DND-41 (cell line): ENCODE measurements at places on chromosomes 11 and 22.

DNA sequence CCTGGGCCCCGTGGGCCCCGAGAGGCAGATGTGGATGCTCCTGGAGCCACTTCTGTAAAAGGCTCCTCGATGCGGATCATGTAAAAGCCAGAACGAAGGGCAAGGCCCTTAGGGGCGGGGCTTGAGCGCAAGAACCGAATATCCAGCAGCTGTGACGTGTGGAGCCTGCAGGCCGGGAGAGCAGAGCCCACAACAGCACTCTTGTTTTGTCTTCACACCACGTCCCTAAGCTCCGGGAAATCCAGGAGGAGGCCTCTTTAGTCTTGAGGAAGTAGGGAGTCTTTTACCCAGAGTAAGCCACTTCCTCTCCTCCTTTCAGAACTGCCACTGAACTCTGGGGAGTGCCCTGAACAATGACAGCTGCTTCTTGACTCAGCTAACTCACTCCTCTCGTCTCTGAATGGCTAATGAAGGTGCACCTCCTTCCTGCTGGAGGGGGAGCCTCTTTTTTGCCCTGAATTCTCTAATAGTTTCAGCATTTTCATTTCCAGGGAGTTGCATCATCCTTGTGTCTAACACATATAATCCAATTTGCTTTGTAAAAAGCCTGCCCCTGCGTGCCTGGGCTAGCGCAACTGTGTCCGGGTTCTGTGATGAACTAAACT, 12.5 kb downstream of the L3MBTL2 start:
- H3K4me1 ChIP-seq = peaks cover 31% of the 10 kb centered on the region
- H3K27me3 ChIP-seq = no peaks in the 10 kb centered on the region
- H3K36me3 ChIP-seq = peaks cover 65% of the 10 kb centered on the region
- peak overlapping the region; percentile 84 for H3K27ac ChIP-seq
- peak overlapping the region; percentile 50 for H3K4me3 ChIP-seq

- no peaks in the 10 kb centered on the region for H3K27me3 ChIP-seq
- no peaks in the 10 kb centered on the region for H3K36me3 ChIP-seq
- peak overlapping the region; percentile 97 for H3K27ac ChIP-seq
- peaks cover 34% of the 10 kb centered on the region for H3K4me1 ChIP-seq
- DNase-seq = peak; percentile 90
- H3K4me3 ChIP-seq = peak overlapping the region; percentile 15; the same call in 1 of the 2 replicates
These were observed 12.9 kb upstream of the CRY2 start for GRCh38 chr11:45834298-45834756.

GRCh38 chr11:8681837-8682302, 595 bp downstream of the TRIM66 start:
- peaks cover 42% of the 10 kb centered on the region for H3K4me1 ChIP-seq
- H3K4me3 ChIP-seq = peak overlapping the region; percentile 80
- H3K27me3 ChIP-seq = no peaks in the 10 kb centered on the region
- H3K36me3 ChIP-seq = peaks cover 62% of the 10 kb centered on the region
- peak overlapping the region; percentile 98 for H3K27ac ChIP-seq

GRCh38 chr11:17347676-17348075, 3.9 kb upstream of the NCR3LG1 start:
- no peak overlapping the region for H3K4me3 ChIP-seq
- H3K27me3 ChIP-seq = peaks cover 10% of the 10 kb centered on the region
- H3K36me3 ChIP-seq = peaks cover 56% of the 10 kb centered on the region
- H3K27ac ChIP-seq = no peak overlapping the region

DNA sequence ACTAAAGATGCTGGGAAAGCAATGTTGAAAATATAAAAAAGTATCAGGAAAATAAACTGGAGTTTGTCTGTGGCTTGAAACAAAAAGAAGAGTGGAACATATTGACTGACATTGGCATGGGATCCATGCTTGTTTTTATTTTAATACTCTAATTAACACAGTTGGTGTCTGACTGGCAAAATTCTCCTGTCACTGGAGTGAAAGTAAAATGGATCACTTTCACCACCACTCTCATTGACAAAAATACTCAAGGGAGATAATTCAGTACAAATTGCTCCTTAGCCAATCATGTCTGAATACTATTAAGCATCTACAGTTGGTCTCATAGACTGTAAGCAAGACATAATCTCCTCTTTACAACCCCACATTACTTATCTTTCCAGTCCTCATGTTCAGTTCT, 101.8 kb downstream of the DCDC1 start:
- no peaks in the 10 kb centered on the region for H3K27me3 ChIP-seq
- H3K4me1 ChIP-seq = no peaks in the 10 kb centered on the region
- H3K4me3 ChIP-seq = no peak overlapping the region

DNA sequence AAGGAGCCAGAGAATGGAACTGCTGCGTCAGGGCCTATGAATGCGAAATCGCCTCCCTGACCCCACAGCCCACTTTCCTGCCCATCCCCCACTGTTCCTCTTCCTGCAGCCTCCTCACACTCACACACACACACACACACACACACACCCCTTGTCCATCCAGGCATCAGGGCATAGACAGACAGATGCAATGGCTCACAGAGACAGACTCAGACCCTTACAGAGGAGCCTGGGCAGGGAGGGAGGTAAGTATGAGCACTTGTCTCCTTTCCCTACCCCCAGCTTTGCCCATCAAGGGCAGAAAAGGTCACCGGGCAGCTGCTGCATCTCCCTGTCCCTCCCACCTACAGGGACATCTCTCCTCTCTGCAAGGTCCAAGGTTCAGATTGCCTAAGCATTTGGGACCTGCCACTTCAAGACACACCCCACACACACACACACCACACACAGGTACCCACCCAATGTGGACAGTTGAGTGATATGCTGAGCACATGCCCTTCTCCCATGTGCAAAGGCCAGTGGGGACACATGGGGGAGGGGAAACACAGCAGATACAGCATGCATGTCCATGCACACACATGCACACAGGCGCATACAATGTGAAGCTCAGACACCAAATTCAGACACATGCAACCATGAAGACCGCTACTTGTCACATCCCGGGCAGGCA, 2.0 kb upstream of the NRXN2 start:
- H3K27ac ChIP-seq = no peak overlapping the region
- H3K27me3 ChIP-seq = peaks cover 5% of the 10 kb centered on the region
- DNase-seq = no peak
- 0 out of 2 replicates have a peak, but pooled peaks cover under 1% of the 10 kb centered on the region for H3K36me3 ChIP-seq

DNA sequence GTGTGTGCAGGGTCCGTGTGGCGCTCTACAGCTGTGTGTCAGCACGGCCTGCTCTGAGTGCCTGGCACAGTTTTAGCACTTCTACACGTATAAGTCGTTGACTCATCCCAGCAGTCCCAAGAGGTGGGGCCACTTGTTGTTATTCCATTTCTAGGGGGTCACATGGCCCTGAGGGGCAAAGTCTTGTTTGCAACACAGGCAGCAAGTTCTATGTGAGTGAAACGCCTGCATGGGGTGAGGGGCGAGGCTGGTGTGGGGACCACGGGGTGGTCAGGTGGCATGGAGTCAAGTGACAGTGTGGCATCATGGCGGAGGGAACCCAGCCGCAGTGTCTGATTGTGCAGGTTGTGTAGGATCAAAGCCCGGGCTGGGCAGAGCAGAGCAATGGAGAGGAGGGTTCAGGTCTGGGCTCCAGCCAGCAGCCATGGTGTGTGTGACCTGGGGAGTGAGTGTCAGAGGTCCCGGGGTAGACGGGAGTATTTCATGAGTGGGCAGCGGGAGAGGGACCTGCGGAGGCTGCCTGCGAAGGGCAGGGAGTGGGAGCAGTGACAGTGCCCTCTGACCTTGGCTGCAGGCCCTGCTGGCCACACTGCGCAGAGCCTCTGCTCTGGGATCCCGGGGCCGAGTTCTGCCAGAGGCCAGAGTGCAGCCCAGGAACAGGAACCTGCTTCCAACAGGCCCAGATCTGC, 27.9 kb downstream of the SHANK3 start:
- no peak overlapping the region for H3K4me3 ChIP-seq
- H3K27ac ChIP-seq = no peak overlapping the region
- H3K27me3 ChIP-seq = no peaks in the 10 kb centered on the region
- no peak for DNase-seq
- H3K36me3 ChIP-seq = no peaks in the 10 kb centered on the region
- H3K4me1 ChIP-seq = peaks cover 10% of the 10 kb centered on the region

DNA sequence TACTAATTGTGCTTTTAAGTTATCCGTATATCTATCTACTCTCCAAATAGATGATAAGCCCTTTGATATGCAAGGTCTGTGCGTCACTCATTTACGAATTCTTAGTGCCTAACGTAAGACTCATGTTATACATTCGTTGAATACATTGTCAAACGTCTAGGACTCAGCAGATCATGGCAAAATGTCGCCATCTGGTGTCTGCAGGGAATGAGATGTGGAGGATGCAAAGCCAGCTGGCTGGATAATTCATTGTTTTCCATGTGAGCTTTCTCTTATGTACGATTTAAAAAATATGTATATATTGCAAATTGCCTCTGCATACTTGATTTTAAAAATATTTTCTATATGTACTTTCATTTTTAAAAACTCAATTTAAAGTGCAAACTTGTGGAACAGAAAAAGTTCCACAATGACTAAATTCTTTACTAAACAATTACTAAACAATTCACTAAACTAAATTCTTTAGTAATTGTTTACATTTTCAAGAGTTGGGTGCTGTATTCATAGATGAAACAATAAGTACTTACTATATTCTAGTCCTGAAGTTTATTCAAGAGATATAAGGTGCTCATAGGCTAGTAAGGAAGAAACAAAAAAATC, 33.8 kb downstream of the ZNF202 start:
- DNase-seq = peak; percentile 61
- H3K27me3 ChIP-seq = peaks cover 7% of the 10 kb centered on the region

GRCh38 chr11:8683115-8683807, 669 bp downstream of the RPL27A start:
- H3K4me1 ChIP-seq = peaks cover 56% of the 10 kb centered on the region
- DNase-seq = no peak
- H3K36me3 ChIP-seq = peaks cover 59% of the 10 kb centered on the region
- peak overlapping the region; percentile 98 for H3K27ac ChIP-seq
- H3K4me3 ChIP-seq = peak overlapping the region; percentile 82
- H3K27me3 ChIP-seq = no peaks in the 10 kb centered on the region

DNA sequence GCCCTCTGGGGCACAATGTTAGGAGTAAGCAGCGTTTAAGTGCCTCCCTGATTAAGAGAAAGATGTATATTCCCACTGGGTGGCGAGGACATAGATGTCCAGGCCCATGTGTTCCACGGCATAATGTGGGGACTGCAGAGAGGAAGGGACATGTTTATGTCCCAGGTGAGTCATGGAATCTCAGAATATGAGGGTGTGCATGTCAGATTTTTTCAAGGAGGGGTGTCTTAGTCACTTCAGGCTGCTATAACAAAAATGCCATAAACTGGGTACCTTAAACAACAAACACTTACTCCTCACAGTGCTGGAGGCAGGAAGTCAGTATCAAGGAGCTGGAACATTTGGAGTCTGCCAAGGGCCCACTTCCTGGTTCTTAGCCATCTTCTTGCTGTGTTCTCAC, 55.1 kb downstream of the BCR start:
- no peaks in the 10 kb centered on the region for H3K36me3 ChIP-seq
- H3K4me3 ChIP-seq = no peak overlapping the region
- H3K27me3 ChIP-seq = no peaks in the 10 kb centered on the region
- no peaks in the 10 kb centered on the region for H3K4me1 ChIP-seq
- H3K27ac ChIP-seq = no peak overlapping the region

DNA sequence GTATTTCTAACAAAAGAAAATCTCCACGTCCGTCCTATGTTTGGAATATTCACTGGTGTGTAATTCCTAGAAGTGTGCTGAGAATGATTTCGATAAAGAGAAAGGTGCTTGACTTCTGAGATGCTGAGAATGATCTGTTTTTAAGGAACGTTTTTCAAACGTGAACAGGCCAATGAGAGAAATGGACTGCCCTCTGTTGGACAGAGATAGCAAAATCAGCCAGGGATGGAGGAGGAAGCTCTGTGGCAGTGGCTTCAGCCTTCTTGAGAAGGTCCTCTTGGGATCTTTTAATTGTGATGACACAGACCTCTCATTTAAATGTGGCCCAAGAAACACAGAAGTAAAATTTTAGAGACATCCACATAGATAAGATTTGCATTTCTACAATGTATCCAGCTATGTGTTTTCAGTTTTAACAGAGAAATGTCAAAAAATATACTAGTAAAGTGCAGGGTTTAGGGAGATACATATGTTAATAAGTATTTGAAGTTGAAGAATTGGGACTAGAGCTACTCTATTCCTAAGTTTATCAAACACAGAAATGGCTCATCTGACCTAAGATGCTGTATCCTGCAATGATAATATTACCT, 84.0 kb upstream of the RCN1 start:
- no peak overlapping the region for H3K4me3 ChIP-seq
- no peaks in the 10 kb centered on the region for H3K4me1 ChIP-seq
- DNase-seq = peak; percentile 33
- no peaks in the 10 kb centered on the region for H3K36me3 ChIP-seq
- H3K27ac ChIP-seq = no peak overlapping the region
- H3K27me3 ChIP-seq = peaks cover 27% of the 10 kb centered on the region

GRCh38 chr22:23069502-23070357, 589 bp upstream of the GNAZ start:
- peaks cover 21% of the 10 kb centered on the region for H3K4me1 ChIP-seq
- peak; percentile 89 for DNase-seq
- H3K27me3 ChIP-seq = no peaks in the 10 kb centered on the region
- H3K27ac ChIP-seq = no peak overlapping the region

DNA sequence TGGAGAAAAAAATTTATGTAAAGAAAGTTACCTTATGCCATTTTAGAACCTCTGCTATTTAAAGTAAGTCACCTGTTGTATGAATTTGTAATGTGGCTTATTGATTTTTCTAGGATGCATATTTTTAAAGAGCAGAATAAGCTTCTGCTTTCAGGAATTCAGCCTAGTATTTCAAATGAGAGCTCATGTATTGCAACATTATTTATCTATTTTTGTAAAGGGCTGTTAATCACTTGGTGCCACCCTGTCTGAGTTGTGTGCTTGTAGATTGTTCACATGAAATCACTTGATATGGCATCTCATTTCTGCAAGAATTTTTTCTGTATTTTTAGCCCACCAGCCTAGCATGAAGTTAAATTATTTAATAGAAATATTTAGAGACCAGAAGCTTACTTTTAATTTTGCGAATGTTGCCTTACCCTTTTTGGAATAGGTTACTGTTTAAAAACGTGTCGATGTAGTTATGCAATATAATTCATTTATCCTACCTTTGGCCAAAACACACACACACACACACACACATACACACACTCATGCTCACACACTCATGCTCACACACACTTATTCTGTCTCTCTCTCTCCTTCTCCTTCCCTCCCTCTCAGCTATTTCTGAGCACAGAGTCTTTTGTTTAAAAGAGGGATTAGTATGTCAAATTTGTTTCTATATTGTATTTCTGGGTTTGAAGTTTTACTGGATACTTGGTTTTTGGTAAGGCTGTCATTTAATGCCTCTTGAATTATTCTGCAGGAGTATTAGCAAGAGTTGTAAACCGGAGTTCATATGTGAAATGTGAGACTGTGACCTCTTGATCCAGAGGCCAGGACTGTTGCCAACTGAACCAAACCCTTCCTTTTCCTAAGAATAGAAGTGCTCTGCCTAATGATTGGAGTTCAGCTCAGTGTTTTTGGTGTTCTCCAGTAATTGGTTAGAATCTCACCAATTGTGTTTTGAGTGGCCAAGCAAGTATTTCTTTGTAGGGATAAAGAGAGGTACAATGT, 34.4 kb downstream of the YAP1 start:
- no peaks in the 10 kb centered on the region for H3K36me3 ChIP-seq
- H3K4me3 ChIP-seq = no peak overlapping the region
- H3K27me3 ChIP-seq = no peaks in the 10 kb centered on the region
- no peak overlapping the region for H3K27ac ChIP-seq

- no peak for DNase-seq
- peaks cover 4% of the 10 kb centered on the region for H3K27me3 ChIP-seq
- H3K4me3 ChIP-seq = no peak overlapping the region
- no peaks in the 10 kb centered on the region for H3K36me3 ChIP-seq
- peaks cover 9% of the 10 kb centered on the region for H3K4me1 ChIP-seq
- H3K27ac ChIP-seq = no peak overlapping the region
These were observed 16.2 kb downstream of the WNT7B start for GRCh38 chr22:45960477-45961386.

GRCh38 chr11:19988598-19988997, 171.7 kb downstream of the DBX1 start:
- no peak overlapping the region for H3K4me3 ChIP-seq
- no peak for DNase-seq
- no peaks in the 10 kb centered on the region for H3K36me3 ChIP-seq
- H3K4me1 ChIP-seq = no peaks in the 10 kb centered on the region
- H3K27me3 ChIP-seq = peaks cover 10% of the 10 kb centered on the region
